ENCODE measurements at places on chromosomes 2 and 18.

DNA sequence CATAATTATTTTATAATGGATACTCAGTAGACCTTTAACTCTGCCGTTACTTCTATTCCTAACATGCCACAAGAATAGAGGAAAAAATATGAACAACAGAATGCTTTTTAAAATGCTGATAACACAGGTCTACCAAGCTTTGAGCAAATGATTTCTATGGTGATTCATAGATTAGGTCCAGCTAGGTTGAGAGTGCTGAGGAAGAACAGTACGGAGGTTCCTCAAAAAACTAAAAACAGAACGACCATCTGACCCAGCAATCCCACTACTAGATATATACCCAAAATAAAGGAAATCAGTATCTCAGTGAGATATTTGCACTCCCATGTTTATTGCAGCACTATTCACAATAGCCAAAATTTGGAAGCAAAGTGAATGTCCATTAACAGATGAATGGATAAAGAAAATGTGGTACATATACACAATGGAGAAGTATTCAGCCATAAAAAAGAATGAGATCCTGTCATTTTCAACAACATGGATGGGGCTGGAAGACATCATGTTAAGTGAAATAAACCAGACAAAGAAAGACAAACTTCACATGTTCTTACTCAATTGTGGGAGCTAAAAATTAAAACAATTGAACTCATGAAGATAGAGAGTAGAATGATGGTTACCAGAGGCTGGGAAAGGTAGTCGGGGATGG, 111.6 kb upstream of the SERTAD2 start:
- no peak for DNase-seq

- DNase-seq, result no peak
Measured at GRCh38 chr18:47413327-47413726, 161.9 kb upstream of the SKOR2 start.

DNA sequence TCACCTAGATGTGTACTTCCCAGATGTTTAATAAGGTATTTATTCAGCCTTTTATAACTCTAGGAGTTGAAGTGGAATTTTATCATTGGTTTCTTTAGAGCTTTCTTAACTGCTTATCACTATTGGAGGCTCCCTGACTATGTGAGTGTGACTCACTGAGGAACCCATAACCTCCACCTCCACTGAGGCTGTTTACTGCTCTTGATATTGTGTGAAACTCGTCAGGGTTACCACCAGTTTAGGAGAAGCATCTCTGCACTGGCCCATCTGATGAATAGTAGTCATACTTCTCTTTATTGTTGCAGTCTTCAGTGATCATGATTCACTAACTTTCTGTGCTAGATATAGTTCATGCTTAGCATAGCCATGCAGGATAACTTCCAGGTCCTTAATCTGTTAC, 79.6 kb upstream of the UBXN4 start:
- no peak for DNase-seq

DNA sequence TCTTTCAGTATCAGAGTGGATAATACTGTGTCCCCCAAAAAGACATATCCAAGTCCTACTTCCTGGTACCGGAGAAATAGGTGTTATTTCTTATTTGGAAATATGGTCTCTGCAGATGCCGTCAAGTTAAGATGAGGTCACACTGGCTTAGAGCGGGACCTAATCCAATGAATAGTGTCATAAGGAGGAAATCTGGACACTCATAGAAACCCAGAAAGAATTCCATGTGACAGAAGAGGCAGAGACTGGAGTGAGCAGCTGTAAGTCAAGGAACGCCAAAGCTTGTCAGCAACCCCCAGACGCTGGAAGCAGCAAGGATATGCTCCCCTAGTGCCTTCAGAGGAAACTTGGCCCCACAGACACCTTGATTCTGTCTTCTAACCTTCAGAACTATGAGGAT, 69.8 kb downstream of the CCBE1 start:
- no peak for DNase-seq

DNA sequence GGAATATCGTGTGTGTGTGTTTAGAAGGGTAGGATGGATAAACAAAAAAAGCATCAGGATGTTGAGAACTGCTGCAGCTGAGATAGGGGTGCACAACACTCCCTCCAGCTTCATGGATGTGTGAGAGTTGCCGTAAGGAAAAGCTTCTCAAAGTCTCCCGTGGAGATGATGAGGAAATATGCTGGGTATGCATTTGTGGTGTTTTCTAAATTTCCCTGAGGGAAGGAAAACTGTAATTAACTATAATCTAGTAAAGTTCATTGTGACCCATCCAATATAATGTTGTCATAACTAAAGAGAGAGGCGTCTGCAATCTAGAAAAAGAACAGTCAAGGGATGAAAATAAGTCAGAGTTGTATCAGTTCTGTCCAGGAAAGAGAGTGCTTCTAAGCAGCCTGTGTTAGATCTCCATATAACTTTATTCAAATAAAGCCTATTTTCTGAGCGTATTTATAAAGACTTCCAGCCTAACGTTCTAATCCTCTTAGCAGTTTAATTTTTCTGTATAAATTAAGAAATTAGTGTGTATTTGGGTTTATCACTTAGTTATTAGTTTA, 7.3 kb upstream of the LMAN2L start:
- DNase-seq, result no peak

DNA sequence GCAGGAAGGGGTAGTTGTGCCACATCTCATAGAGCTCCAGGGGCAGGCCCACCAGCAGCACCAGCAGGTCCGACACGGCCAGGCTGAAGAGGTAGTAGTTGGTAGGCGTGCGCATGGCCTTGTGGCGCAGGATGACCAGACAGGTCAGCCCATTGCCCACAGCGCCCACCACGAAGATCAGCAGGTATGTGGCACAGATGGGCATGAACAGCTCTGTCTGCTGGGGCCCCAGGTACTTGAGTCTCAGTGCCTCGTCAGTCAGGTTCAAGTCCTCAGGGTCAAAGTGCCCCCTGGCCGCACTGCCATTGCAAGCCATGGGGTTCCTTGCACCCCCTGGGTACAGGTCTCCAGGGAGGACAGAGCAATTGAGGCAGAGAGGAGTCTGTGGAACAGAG, 1.6 kb downstream of the NMUR1 start:
- no peak for DNase-seq

DNA sequence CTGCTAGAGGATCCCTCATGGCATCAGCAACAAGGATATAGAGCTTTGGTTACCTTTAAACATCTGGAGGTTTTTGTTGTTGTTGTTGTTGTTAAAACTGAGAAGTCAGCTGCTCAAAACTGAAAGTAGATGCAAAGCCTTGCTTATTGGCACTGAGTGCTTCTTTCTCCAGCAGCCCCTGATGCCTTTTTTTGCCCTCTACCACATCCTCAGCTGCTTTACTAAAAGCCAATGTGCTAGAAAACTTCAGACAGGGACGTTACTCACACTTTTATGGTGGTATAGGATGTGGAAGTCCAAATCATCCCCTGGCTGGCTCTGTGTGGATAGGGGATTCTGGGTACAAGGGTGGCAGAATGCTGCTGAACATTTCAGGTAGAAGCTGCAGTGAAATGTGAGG, 78.3 kb upstream of the CHST9 start:
- no peak for DNase-seq

DNA sequence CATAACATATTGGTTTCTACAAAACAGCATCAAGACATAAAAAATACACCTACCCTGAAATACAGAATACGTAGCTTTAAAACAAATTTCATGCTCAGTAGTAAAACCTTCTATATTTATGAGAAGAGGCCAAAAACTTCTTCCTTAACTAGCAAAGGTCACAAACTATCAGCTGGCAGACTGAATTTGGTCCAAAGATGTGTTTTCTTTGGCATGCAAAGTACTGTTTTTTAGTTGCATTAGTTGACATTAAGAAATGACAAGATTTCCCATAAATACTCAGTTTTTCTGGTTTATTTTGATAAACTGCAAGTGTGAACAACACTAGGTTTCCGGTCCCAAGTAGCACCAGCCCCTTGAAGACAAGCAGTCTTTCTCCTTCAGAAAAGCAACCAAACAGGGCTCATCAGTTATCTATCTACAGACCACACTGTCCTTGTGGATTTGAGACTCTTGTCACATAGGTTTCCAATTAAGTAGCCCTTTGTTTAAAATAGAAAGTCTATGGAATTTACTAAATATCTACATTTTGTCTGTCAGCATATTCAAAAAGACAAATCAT, 35.6 kb downstream of the SLC25A12 start:
- DNase-seq, result no peak

- peak; percentile 25 for DNase-seq
Measured at GRCh38 chr2:55519938-55520885, 694 bp downstream of the CFAP36 start.

- no peak for DNase-seq
Measured at GRCh38 chr18:57648414-57648813, 26.8 kb upstream of the NARS1 start.

DNA sequence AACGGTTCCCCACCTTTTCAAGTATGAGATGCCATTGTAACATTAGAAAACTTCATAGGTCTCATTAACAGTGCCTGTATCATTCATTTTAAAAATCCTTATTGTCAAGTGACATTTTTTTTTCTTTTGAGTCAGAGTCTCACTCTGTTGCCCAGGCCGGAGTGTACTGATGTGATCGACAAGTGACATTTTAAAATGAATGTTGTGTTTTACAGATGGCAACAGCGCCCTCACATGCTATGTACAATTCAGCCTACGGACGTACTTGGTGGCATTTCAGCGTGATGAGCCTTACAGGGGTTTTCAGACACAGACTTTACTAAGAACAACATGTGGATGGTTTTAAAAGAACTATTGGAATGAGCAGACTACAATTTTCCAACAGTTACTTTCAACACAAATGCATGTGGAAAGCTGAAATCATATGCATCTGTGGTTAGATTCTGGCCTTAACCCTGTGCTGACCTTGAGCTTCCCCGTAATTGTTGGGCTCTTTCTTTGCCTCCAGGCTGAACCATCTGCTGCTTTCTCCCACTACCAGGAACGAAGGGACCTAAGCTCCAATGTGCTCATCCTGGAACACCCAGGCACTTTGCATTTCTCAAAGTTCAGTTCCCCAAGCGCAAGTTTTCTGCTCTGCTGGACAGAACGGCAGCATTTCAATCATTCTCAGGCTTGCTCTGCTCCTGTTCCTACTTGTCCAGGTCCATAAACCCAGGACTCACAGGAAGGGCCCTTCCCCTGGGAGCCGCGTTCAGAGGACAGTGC, 119.9 kb upstream of the NDUFV2 start:
- peak; percentile 23 for DNase-seq

DNA sequence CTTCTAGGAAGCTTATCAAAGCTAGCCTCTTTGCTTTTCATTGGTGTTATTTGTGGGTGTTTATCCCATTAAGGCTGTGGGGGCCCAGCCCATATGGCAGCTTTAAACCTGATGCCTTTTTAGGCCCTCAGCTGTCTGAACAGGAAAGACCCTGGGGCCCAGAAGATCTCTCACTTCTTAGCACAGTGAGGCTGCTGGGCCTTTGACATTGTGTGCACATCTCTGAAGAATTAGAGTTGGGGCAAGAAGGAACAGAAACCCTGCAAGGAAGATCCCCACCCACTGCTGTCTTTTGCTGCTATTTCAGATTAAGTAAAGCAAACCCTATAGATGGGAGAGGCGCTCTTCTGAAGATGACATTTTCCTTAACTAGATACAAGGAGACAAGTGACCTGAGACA, 250.0 kb downstream of the SMAD2 start:
- DNase-seq, result no peak

DNA sequence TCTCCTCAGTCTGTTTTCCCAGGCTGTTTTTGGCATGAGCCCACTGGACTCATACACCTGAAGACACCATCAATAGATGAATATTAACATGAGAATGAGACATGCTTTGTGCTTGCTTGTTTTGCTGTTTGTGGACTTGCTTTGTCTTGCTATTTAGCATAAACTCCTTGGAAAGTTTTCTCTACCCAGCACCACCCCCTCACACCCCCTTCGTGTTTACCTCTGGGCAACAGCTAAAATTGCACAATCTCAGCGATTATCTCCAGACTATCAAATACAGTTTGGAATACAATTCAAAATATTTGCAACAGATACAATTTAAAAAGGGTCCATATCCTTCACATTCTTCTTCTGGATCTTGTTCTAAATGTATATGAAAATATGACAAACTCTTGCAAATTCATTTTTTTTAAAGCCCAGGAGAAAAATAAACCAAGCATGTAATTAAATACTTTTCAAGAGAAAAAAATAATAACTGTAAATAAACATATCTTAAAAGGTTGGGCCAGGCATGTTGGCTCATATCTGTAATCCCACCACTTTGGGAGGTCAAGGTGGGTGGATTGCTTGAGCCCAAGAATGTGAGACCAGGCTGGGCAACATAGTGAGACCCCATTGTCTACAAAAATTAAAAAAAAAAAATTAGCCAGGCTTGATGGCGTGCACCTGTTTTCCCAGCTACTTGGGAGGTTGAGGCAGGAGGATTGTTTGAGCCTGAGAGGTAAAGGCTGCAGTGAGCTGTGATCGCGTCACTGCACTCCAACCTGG, 32.3 kb upstream of the PMAIP1 start:
- no peak for DNase-seq

- DNase-seq, result no peak
Measured at GRCh38 chr2:124640221-124640750, 615.2 kb downstream of the CNTNAP5 start.

GRCh38 chr2:66836851-66837250, 401.9 kb downstream of the MEIS1 start:
- no peak for DNase-seq

GRCh38 chr2:238573065-238573778, 146.5 kb downstream of the ASB1 start:
- DNase-seq, result no peak

DNA sequence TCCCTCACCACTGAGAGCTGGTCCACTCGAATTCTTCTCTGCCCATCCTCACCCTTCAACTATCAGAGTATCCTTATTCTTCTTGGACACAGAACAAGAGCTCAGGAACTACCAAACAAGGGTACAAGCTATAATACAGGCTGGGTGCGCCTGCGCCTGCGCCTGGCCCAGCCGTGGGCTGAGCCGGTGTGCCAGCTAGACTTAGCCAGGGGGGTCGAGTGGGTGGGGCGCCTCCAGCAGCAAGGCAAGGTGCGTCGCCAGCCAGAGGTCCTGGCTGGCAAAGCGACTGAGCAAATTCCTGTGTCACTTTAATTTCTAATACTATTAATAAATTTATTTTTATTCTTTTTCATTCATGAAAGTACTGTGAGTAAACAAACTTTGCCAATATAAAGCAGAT, 1072.6 kb upstream of the PIK3C3 start:
- no peak for DNase-seq

GRCh38 chr2:68099260-68099659, 36.5 kb upstream of the C1D start:
- DNase-seq, result no peak

DNA sequence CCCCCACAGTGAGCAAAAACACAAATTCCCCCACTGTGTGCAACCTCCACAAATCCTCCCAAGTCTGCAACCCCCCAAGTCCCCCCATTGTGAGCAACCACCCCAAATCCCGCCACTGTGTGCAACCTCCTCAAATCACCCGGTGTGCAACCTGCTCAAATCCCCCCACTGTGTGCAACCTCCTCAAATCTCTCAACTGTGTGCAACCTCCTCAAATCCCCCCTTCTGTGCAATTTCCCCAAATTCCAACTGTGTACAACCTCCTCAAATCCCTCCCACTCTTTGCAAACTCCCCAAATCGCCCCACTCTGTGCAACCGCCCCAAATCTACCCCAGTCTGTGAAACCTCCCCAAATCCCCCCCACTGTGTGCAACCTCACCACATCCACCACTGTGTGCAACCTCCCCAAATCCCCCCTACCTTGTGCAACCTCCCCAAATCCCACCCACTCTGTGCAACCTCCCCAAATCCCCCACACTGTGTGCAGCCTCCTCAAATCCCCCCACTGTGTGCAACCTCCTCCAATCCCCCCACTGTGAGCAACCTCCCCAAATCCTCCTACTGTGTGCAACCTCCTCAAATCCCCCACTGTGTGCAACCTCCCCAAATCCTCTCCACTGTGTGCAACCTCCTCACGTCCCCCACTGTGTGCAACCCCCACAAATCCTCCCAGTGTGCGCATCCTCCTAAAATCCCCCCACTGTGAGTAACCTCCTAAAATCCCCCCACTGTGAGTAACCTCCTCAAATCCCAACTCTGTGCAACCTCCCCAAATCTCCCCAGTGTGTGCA, 115.2 kb downstream of the TPO start:
- DNase-seq, result no peak

Measured in CD8-positive, alpha-beta T cell (primary cell).